ENCODE measurements at places on chromosomes 2 and 18. TPM values are rescaled to one million over a fixed set of nuclear protein-coding genes. Genes with fewer than 3 reads are reported as not detected.

- DNase-seq, result no peak
Observed at GRCh38 chr2:240424341-240425235, 10.9 kb upstream of the GPC1 start.

DNA sequence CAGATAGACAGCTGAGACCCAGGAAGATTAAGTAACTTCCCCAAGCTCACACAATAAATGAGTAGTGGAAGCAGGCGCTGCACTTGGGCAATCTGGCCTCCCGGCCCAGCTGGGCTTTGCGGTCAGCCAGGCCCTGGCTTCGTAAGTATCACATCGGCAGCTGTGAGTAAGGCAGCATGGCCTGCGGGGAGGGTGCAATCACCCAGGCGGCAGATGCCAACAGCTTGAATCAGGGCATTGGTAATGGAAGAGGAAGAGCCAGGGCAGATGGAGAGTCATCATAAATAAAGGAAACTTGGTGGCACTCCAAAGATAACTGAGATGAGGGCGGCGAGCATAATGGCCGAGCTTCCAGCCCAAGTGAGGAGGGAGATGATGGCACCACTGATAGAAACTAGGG, 217.9 kb upstream of the PID1 start:
- DNase-seq, result no peak

DNA sequence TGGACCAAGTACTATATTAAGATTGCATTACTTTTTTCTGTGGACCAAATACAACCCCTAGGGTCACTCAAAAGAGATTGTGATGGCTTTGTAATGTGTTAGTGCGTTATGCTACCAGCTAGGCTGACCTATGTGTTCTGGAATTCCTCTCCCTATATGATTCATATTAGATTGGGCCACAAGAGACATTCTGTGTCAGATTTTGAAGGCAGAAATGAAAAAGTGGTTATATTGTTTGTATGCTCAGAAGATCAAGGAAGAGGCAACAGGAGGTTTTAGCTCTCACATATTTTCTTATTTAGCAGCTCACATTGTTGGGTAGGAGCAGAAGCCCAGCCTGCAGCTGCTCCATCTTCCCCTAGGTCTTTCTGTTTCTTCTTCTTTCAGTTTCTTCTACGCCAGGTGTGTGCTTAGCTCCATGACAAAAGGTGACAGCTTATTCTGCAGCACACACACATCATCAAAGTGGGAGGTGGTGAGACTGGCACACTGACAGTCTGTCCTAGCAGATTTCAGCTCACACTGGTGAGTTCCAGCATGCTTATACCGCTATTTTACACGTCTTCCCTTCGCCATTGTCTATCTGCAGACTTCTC, 156.8 kb upstream of the UBE2E3 start:
- DNase-seq, result no peak

- DNase-seq, result no peak
Observed at GRCh38 chr2:213490087-213490486, 205.8 kb downstream of the SPAG16 start.

GRCh38 chr2:23660237-23660636, 266.7 kb downstream of the ATAD2B start:
- no peak for DNase-seq

ZAP70 gene
- not detected for total RNA-seq

DNER gene
- total RNA-seq, result 1.1 TPM

CCNT2 gene
- total RNA-seq, result 43.8 TPM
